ENCODE measurements at places on chromosomes 5 and 9.

DNA sequence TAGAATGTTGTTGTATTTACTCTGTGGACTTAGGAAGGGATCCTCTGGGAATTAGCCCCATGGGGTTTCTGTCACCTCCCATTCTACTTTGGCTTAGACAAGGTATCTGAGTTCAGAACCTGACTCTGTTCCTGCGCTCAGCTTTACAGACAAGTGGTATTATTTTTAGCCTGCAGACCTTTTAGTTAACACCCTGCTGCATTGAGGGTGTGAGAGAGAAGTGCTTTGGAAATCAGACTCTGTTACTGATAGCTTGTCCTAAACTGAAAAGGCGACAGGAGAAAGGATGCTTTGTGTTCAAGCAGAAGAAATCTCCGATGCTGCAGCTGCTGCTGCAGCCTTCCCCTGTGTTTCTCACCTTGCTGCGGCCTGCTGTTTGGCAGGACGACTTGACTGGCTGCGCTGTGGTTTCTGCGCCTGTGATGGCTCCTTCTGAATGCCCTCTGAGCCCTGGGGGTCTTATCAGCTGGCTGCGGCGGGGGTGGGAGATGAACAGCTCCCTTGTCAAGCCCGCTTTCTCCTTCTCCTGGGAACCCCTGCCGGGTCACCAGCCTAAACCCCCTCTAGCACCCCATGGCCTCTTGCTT is 61.9 kb downstream of the PGM5 start:
- DNase-seq = no peak

DNA sequence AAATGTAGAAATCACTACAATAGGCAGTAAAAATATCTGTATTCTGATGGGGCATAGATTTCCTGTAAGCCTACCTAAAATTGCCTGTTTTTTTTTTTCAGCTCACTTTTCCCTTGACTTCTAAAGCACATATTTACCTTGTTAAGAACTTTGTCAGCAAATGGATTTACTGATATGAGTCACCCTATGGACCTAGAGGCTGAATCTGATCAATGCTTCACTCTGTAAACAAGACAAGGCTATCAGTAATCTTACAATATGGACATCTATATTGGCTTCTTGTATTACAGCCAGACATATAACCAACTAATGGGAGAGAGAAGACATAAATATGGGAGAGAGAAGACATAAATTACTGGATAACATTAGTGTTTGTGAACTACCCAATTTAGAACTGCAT is 792.7 kb upstream of the CHD1 start:
- no peak for DNase-seq

DNA sequence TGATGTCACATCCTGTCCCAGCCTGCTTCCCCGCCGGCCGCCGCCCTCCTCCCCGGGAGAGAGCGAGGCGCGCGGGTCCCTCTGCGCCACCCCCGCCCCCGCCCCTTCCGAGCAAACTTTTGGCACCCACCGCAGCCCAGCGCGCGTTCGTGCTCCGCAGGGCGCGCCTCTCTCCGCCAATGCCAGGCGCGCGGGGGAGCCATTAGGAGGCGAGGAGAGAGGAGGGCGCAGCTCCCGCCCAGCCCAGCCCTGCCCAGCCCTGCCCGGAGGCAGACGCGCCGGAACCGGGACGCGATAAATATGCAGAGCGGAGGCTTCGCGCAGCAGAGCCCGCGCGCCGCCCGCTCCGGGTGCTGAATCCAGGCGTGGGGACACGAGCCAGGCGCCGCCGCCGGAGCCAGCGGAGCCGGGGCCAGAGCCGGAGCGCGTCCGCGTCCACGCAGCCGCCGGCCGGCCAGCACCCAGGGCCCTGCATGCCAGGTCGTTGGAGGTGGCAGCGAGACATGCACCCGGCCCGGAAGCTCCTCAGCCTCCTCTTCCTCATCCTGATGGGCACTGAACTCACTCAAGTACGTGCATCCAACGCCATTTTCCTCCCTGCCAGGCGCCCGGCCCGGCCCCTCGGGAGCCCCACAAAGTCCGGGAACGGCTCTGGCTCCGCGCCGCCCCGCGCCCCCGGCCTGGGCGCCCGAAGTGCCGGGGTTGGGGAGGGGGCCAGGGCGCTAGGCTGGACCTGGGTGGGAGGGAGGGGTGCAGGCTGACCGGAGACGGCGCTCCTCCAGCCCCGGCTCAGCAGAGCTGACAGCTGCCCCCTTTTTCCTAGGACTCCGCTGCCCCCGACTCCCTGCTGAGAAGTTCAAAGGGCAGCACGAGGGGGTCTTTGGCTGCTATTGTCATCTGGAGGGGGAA is 12.0 kb upstream of the OLFM1 start:
- peak; percentile 77 for DNase-seq

DNA sequence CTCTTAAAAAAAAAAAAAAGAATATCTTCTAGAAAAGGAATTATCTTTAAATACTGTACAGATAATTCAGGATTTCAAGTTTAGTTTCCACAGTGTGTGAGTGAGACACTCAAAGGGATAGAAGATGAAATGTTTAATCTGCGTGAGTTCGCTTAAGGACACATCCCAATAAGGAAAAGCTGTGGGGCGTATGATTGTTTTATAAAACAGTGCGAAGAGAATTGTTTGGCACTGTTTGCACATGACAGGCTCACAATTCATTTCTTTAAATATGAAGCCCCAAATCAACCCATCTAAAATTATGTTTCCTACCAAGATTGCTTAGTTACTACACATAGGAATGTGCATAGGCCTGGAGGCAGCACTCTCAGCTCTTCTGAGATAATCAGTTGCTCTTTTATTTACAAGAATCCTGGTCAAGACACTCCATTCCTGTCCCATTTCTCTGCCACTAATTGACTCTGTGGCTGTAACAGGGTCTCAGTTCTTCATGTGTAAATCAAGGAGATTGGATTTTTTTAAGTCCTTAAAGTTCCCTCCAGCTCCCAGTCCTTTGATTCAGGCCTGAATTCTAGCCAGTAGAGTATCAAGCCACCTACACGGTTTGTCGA is 60.1 kb downstream of the BHMT start:
- DNase-seq = no peak

GRCh38 chr5:40333459-40334241 is 346.1 kb upstream of the PTGER4 start:
- DNase-seq = no peak

DNA sequence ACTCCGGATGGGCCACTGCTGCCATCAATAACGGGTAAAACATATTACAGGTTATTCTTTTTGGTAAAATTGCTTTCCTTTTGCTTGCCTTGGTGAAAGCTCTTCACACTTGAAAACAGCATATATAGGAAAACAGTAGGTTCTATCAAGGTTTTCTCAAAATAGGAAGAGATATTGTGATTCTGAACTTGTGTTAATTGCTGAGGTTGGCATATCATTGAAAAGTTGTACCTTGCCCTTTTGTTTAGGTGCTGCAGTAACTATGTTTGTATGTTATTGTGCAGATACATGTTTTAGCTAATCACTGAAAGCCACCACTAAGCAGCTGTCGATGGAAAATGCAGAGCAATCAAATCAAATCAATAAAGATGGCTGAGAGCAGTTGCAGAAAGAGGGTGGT is 78.0 kb upstream of the C6 start:
- no peak for DNase-seq

- DNase-seq = no peak
Measured at GRCh38 chr9:18495065-18495464, 21.1 kb downstream of the ADAMTSL1 start.

DNA sequence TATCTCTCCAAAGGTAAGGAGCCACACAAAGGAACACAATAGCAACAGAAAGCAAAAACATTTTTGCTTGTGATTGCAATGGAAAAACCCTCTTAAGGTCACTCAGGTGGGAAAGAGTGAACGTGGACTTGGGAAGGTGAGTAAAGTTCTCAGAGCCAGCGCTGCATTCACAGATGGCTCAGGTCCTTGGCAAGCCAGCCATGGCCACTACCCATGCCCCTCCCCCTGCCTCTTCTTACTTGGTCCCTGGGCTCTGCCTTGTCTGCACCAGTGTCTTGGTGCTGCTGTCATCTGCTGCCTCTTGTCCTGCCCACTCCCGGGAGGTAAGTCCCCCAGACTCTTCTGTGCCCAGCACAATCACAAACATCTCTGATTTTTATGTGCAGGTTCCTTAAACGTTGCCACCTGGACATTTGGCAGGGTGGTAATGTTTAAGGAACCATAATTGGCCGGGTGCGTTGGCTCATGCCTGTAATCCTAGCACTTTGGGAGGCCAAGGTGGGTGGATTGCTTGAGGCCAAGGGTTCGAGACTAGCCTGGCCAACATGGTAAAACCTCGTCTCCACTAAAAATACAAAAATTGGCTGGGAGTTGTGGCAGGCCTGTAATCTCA is 74.6 kb downstream of the FEM1C start:
- DNase-seq = no peak

GRCh38 chr5:179879690-179880010 is 21.0 kb upstream of the MRNIP start:
- no peak for DNase-seq

DNA sequence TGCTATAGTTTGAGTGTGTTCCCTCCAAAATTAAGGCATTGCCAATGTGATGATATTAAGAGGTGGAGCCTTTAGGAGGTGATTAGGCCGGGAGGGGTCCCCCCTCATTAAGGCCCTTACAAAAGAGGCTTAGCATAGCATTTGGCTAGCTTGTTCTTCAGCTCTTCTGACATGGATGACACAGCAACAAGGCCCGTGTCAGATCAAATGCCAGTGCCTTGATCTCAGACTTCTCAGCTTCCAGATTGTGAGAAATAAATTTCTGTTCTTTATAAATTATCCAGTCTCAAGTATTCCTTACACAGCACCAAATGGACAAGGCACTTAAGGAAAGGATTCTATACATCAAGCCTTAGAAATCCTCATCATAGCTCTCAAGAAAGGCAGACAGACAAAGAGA is 31.8 kb downstream of the SLC38A9 start:
- no peak for DNase-seq

DNA sequence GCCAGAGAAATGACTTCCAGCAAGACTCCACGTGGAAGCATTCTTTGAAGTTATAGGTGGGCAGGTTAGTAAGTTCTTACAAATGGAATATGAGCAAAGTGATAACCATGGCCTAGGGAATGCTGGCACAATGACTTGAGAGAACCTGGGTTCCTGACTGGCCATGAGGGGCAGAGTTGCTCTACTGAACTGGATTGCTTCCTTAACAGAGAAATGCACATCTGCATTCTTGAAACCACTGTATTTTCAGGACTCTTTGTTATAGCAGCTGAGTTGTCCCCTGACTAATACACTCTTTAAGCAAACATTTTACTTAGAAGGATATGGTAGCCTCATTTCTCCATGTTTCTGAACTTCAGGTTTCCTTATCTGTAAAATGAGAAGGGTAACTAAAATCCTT is 108.3 kb upstream of the GNA14 start:
- DNase-seq = no peak

GRCh38 chr9:129574911-129575585 is 45.9 kb downstream of the C9orf50 start:
- DNase-seq = no peak

DNA sequence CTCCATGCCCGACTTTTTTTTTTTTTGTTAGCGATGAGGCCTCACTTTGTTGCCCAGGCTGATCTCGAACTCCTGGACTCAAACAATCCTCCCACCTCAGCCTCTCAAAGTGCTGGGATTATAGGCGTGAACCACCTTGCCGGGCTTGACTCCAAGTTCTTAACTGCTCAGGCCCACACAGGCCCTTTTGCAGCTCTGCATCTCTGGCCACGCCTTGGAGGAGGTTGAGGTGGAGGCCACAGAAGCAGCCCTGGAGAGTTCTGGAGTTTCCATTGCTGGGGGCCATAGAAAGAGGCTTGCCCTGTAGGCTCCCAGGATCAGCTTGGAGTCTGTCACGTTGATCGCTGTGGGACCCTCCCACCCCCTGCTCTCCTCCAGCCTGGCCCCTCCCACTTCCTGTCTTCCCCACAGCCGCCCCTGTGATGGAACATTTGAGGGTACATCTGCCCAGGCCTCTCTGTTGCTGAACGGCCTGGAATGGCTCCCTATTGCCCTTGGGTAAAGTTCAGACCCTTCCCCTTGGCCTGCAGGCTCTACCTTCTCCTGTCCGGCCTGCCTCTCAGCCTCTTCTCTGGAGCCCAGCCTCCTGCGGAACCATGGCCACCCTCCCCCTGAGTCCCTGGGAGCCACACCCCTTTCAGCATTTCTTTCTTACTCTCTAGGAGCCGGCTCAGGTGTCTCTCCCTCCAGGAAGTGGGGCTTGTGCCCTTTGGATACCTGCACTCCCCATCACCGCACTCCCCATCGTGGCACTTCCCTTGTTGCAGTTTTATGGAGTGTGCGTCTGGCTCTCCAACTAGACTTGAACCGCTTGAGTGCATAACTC is 30.4 kb upstream of the IER5L start:
- no peak for DNase-seq

DNA sequence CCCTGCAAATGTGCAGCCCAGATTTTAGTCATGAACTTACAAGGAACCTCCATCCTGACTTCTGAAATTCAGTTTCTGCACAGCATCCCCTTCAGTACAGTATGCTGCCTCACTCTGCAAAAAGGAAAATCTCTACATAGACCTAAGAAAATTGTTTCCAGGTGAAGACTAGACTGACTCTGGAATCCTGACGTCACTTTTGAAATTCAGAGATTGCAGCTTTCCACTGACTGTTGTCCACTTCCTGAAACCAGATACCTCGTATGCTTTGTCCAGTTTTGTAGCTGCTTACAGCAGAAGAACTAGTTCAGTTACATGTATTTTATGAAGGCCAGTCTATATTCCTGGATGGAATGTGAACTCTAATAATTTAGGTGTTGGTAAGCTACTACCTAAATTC is 629.3 kb upstream of the ST8SIA4 start:
- no peak for DNase-seq

DNA sequence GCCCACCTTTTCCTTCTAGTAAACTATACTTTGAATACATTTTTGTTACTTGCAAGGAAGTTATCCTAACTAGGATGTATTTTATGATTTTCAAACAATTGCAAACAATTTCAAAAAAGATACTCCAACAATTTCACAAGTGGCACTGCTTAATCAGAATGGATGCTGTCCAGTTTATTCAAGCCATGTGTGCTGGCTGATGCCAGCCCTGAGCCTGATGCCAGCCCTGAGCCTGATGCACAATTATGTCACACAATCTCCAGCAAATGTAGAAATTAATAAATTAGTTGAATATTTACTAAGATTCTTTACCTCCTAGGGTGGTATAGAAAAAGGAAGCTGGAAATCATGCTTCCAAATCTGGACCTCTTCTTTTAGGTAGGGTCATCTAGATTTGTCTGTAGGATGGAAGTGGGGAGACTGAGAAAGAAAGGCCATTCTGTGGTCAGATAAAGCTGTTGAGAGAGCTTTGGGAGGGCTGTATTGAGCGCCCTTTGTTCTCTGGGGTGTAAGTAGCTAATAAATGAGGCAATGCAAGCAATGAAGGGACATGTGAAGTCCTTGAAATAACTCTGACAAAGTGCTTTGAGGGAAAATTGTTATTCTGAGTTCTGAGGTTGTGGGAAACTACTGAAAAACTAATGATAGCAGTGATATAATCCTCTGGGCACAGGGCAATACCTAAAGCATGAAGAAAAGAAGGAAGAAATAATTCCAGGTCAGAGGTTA is 5.8 kb upstream of the C6 start:
- DNase-seq = no peak

Data from hypothalamus (tissue), 51 donors.